SK-N-SH treated with all-trans-retinoic acid at 6 μM for 48 hours (cell line): ENCODE measurements at places on chromosomes 16 and 17.

DNA sequence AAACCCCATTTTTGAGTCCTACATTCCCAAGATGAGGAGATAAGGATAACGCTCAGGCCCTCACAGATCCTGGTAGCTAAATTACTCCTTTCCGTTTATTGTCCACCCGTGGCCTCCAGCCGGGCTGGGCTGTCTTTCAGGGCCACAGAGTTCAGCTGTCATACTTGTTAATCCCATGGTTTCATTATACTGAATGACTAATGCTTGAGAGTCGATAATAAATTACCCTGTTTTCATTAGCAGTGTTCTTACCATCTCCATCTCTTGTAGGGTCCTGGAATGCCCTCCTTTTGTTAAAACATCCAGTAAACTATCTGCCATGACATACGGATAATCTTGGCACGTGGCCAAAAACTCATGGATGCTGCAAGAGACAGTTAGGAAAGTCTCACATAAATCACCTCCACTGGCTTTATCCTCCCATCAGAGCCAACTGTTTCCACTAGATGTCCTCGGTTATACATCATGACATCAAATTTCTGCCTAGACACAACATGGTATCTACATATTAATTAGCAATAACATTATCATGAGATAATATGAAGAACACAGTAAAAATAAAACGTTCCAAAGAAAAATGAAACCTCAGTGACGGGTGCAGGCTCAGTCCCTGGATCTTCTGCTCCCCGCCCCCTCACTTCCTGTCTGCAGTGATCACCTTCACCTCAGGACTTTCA lies 45.3 kb downstream of the BRD7 start:
- peak; percentile 59 for ATAC-seq

GRCh38 chr16:50531359-50531758 lies 16.8 kb upstream of the NKD1 start:
- ATAC-seq = no peak

GRCh38 chr16:564690-565418 lies 2.0 kb upstream of the NHLRC4 start:
- no peak for ATAC-seq

GRCh38 chr16:14545346-14545884 lies 84.6 kb downstream of the PARN start:
- ATAC-seq = no peak

DNA sequence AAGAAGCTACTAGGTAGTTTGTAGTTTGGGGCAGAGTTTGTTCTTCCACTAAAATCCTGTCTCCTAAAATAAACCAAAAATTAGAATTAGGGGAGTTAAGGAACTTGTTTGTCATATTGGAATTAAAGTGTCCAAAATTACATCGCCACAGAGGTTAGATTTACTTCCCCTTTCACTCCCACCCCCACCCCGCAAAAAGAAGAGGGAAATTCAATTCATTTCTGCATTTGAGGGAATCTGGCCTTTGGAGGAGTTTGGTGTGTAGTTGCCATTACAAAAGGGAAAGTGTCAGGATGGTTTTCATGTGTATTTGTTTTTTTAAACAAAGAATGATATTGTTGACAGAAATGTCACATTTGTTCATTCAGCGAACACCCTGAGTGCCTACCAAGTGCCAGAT lies 5.8 kb downstream of the TMEM97 start:
- ATAC-seq = no peak
